ENCODE measurements at places on chromosomes 7 and 10. TPM values are rescaled to one million over a fixed set of nuclear protein-coding genes. Genes with fewer than 3 reads are reported as not detected.

DNA sequence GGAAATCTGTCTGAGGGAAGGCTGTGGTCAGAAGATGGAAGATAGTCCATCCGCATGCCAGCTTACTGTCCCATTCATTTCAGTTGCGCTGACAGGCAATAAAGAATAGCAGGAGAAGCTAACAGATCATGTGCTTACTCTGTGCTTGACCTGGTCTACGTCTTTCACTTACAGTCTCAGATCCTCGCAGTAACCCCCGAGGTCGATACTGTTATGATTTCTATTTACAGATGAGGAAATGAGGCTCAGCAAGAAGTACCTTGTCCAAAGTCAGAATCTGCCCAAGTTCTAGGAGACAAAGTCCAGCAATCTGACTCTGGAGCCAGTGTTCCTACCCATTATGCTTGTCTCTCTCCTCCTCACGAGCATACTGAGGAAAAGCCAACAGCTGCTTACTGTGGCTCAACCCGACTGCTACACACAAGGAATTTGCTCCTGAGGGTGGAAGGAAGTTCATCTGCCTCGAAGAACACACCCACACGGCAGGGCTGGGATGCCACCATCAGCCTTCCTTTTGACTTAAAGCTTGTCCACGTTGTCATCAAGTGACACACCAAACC, 74.2 kb downstream of the MINPP1 start:
- H3K27ac ChIP-seq, result peak overlapping the region; percentile 3
- no peaks in the 10 kb centered on the region for H3K4me1 ChIP-seq
- DNase-seq, result no peak
- H3K36me3 ChIP-seq, result no peaks in the 10 kb centered on the region

DNA sequence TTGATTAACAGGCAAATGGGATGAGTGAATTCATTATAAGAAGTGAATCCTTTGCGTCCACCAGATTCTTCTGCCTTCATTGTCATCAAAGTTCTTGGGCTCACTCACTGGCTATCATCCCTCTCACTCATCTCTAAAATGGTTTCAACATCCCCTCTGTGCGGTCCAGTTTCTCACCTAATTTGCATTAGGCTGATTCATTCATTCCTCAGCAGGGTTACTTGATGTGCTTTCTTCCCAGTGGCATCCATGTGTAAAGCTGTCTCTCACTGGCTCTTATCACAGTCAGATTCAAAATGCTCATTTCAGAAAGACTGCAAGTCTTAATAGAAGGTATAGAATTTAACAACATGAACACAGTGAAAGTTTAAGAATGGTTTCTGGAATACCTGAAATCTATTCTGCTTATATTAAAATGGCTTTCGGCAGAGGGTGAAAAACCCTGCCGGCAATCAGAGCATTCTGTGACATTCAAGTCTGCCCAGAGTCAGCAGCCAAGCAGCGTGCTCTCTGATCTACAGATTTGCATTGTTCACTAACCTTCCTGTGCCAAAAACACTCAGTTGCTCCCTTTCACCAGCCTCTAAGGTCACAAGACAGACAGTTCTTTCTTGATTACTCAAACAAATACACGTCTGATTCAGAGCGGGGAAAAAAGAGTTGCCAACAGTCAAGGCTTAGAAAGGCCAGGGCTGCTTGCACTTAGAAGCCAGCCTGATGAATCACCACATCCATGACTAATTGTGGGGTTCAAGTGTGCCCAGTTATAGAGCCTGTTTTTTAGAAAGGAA, 106.7 kb downstream of the TES start:
- H3K36me3 ChIP-seq, result no peaks in the 10 kb centered on the region
- no peaks in the 10 kb centered on the region for H3K27me3 ChIP-seq
- DNase-seq, result peak; percentile 40
- H3K4me3 ChIP-seq, result no peak overlapping the region
- peak overlapping the region; percentile 59 for H3K27ac ChIP-seq
- no peaks in the 10 kb centered on the region for H3K4me1 ChIP-seq

GRCh38 chr10:91271886-91272285, 51.4 kb downstream of the PCGF5 start:
- H3K27me3 ChIP-seq, result no peaks in the 10 kb centered on the region
- DNase-seq, result no peak
- H3K4me1 ChIP-seq, result no peaks in the 10 kb centered on the region
- no peak overlapping the region for H3K4me3 ChIP-seq

DNA sequence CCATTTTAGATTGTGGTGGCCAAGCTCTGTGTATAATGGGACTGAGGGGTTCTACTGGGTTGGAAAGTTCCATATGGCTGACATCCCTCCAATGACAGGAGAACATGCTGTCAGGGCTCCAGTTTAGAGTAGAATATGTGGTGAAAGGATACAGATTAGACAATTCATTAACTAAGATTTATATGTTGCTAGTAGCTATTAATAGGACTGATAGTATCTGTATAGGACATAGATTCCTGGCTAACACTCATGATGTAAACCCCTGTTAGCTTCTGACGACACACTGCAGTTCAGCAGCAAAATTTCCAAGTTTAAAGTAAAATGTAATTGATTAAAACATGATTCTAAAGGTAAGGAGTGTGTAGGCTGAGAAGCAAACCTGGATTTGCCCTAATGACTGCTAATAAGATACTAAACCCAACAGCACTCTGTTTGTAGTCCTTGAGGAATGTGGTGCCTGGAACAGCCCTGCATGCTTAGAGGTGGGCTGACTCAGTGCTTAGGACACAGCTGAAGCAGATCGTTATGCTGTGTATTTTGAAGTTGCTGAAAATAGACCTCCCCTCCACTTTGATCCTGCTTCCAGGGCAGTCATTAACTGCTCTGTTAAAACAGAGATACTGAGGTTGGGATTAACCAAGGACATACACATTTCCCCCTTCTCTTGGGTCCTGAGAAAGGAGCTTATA, 1129.6 kb downstream of the SORCS3 start:
- no peak for DNase-seq
- no peaks in the 10 kb centered on the region for H3K4me1 ChIP-seq
- H3K27ac ChIP-seq, result no peak overlapping the region
- no peaks in the 10 kb centered on the region for H3K27me3 ChIP-seq
- no peaks in the 10 kb centered on the region for H3K36me3 ChIP-seq

DNA sequence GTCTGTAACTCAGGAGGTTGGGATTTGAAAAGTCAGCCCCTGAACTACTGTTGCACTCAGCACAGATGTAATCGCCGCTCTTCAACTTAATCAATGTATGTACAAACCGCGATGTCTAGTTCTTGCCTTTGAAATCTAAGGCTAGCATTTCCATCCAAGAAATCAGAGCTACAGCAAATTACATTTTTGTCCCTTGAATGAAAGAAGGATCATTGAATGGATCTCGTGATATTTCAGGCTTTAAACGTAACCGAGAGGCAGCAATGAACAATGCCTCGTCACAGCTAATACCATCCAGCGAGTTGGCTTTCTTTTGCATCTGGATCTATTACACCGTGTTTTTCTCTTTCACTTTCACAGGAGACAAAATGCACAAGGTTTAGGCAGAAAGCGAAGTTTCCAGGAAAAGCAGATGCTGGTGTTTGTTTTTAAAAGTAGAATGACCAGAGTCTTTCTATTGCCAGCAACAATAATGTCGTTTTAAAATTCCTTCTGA, 5.5 kb downstream of the SKIDA1 start:
- H3K36me3 ChIP-seq, result no peaks in the 10 kb centered on the region
- no peak for DNase-seq
- H3K4me3 ChIP-seq, result peak overlapping the region; percentile 54
- peak overlapping the region; percentile 81 for H3K27ac ChIP-seq

DNA sequence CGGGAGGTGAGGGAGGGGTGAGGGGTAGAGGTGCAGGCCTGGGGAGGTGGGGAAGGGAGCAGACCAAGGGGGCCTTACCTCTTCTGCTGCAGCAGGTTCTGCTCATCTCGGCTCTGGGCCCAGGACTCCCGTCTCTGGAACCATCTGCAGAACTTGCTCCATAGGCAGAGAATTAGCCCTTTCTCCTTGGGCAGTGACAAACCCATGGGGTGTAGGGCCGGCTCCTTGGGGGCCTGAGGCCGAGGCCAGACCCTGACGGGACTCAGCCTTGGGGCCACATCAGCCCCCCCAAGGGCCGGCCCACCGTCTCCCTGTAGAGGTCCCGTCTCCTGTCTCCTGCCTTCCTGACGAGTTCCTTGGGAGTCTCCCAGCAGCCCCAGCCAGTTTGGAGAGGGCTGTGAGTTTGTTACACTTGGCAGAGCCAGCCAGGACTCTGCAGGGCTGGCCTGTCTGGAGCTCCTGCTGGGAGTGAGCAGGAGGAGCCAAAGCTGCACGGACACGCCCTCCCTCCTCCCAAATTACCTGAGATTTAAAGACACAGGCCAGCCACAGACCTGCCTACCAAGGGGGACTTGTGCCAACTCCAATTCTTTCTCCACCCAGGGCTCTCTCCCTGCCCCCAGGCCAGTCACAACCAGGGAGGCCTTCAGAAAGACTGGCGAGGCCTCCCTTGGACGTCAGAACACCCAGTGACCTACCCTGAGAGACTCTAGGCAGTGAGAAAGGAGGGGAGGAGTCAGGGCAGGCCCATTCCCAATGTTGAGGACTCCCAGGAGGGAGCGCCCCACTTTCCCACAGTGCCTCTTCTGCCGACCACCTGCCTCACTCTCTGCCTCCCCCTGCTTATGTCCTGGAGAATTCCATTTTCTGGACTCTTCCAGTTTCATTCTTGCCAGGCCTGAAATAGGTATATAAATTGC, at the start of gene TRPV6:
Gene TRPV6 (minus strand): TSS at position 435 of the 920 bp plus-strand sequence.
- peak within 1 kb of the TSS; percentile 32 for H3K27ac ChIP-seq
- H3K4me3 ChIP-seq, result peak within 1 kb of the TSS; percentile 51
- no peaks in the 10 kb centered on the region for H3K27me3 ChIP-seq
- H3K4me1 ChIP-seq, result no peaks in the 10 kb centered on the region

DNA sequence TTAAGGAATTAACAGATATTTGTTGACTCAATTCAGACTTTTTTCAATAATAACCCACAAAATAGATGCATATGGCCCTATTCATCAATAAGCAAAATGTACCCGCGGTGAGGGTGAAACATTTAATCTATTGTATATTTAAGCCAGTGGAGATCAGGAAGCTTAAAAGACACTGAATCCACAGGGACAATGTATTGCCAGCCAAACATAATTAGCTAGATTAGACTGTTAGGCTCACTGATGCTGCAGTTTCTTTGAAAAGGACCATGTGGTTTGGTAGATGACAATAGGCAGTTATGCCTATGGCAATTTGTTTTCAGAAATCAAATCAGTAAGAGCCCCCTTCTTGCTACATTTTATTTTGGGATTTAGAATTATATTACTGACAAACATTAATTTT, 87.3 kb upstream of the PLXDC2 start:
- H3K27me3 ChIP-seq, result no peaks in the 10 kb centered on the region
- no peak for DNase-seq
- no peaks in the 10 kb centered on the region for H3K4me1 ChIP-seq
- no peaks in the 10 kb centered on the region for H3K36me3 ChIP-seq
- H3K27ac ChIP-seq, result no peak overlapping the region

DNA sequence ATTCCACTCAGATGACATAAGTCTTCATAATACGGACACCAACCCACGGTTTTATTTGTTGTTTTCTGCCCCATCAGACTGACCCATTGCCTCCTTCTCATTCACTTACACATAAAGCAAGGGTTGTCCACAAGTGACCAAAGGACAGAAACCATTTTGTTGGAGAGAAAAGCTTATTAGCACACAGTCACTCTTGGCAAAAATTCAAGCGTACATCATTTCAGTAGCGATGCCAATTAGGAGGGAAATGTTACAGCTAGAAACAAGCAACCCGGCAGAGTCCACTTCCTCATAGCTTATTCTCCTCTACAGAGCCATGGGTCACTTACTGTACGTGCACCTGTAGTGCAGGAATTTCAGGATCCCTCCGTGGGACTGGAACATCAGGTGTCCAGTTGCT, 23.0 kb downstream of the ABLIM1 start:
- H3K4me1 ChIP-seq, result no peaks in the 10 kb centered on the region
- H3K4me3 ChIP-seq, result no peak overlapping the region
- H3K27ac ChIP-seq, result peak overlapping the region; percentile 73
- H3K36me3 ChIP-seq, result no peaks in the 10 kb centered on the region
- no peak for DNase-seq

DNA sequence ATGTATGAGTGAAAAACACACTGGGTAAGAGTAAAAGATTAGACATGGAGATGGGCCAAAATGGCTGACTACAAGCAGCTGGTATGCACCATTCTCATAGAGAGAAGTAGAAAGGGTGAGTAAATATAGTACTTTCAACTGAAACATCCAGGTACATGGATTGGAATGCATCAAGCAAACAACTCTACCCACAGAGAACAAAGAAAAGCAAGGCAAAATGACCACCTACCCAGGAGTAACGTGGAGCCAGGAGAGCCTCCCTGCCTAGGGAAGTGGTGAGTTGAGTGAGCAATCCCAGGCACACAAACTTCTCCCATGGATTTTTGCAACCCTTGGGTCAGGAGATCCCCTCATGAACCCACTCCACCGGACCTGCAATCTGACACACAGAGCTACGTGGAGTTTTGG, 212.8 kb downstream of the PTN start:
- H3K36me3 ChIP-seq, result no peaks in the 10 kb centered on the region
- no peaks in the 10 kb centered on the region for H3K27me3 ChIP-seq
- DNase-seq, result no peak
- no peak overlapping the region for H3K27ac ChIP-seq
- H3K4me3 ChIP-seq, result no peak overlapping the region

DNA sequence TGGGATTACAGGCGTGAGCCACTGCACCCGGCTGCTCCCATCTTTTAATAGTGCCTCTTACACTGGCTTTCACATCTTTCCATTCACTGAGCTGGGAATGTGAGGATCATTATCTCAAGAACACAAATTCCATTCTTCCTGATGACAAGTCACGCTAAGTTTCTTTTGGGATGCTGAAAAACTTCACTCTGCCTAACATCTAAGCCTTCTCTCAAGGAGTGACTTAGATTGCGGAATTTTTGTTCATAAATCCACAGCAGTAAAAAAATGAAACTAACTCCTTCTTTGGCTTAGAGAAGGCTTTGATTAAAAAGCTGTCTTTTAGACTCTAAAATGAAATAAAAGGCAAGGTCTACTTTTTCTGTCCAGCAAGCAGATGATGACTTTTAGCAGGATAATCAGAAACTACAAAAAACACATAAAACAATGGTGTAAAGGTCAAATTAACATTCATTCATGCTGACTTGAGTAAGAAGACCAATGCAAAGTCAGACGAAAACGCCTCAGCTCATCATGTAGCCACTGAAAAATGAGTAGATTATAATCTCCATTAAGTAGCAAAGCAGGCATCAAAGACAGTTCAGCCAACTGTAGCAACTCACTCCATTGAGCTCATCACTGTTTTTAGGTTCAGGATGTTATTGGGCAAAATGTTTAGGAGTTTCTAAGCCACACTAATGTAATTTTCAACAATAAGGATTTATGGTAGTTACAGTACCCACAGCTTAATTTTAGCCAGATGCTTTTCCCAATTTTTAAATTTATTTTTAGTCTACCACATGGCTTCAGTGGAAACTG, 178.8 kb downstream of the ELMO1 start:
- no peak for DNase-seq
- H3K4me3 ChIP-seq, result no peak overlapping the region
- H3K36me3 ChIP-seq, result no peaks in the 10 kb centered on the region
- no peak overlapping the region for H3K27ac ChIP-seq
- H3K27me3 ChIP-seq, result no peaks in the 10 kb centered on the region

The ECHDC3 gene
- 256 TPM for total RNA-seq

The SLC18A3 gene
- total RNA-seq, result not detected

The POU6F2 gene
- total RNA-seq, result not detected

Measured in breast epithelium (tissue), 4 donors.